ENCODE measurements at places on chromosomes 7 and 10.

GRCh38 chr10:130720235-130720634 is 584.0 kb downstream of the GLRX3 start:
- no peak for DNase-seq

DNA sequence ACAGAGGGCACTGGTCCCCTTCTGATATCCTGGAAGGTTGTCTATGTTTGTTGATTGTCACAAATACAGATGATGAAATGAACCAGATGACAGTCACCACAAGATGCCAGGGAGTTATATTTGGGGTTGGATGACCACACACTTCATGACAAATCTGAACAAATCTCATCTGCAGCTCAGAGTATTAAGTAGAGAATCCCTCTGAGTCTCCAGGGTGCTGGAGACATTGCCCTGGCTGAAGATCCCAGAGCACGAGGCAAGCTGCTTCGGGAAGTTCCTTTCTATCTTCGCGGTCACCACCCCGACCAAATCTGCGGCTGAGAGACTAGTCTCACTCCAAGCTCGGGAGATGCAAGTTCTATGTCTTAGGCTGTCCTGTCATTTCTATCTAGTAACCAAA is 9.0 kb downstream of the DENND2A start:
- no peak for DNase-seq

DNA sequence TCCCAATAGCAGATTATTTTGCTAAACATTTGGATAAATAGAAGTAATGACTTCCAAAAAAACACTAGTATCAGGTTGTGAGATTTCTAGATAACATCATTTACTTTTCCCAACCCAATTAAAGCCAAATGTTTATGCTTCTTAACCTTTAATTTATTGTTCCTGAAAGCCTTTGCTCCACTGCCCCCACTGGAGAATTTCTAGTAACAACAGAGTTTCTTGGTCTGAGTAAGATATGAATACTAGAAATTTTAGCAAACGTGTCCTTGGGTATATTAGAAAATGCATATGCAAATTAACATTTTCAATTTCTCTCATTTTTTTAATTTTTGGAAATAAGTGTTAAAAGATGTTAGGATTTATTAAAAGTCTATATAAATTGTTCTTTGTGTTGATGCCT is 958.0 kb upstream of the PHF14 start:
- no peak for DNase-seq

- no peak for DNase-seq
These were observed 103.5 kb downstream of the PARP12 start for GRCh38 chr7:139959285-139959628.
